ENCODE measurements at places on chromosomes 5 and 9. TPM values are rescaled to one million over a fixed set of nuclear protein-coding genes. Genes with fewer than 3 reads are reported as not detected.

RASEF gene
- total RNA-seq = 50.1 TPM

PCDHA4 gene
- 5.4 TPM for total RNA-seq

PALM2AKAP2 gene
- total RNA-seq = 8.8 TPM

OGN gene
- total RNA-seq = 14.1 TPM

DOK3 gene
- 6.6 TPM for total RNA-seq

ADAMTS6 gene
- 6.0 TPM for total RNA-seq

IL4 gene
- not detected for total RNA-seq

TNFSF15 gene
- 0.66 TPM for total RNA-seq

WDR38 gene
- not detected for total RNA-seq

Measured in breast epithelium (tissue), 4 donors.